Left hindlimb (tissue), 1 donor: ENCODE measurements at places on chromosomes 5 and 9.

- no peak for DNase-seq
These were observed 11.1 kb upstream of the AJM1 start for GRCh38 chr9:136831002-136831719.

DNA sequence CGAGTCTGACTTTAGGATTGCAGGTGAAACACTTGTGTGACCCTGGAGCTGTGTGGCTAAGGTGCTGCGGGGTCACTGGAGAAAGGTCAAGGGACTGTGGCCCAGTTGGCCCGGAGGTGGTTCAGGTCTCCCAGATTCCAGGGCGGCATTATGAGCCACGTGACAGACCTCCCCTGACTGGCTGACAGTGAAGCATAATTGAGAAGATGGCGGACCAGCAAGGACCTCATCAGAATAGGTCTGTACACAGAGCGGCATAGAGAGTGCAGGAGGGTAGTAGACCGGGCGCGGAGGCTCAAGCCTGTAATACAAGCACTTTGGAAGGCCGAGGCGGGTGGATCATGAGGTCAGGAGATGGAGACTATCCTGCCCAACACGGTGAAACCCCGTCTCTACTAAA is 815 bp upstream of the ODF2 start:
- DNase-seq, result no peak

- peak; percentile 54 for DNase-seq
These were observed 423 bp downstream of the IPPK start for GRCh38 chr9:92669527-92669889.

GRCh38 chr9:79433703-79434102 is 138.1 kb upstream of the TLE4 start:
- peak; percentile 53 for DNase-seq

- no peak for DNase-seq
These were observed 159.3 kb upstream of the DAPK1 start for GRCh38 chr9:87338088-87338989.

- DNase-seq, result no peak
These were observed 145.7 kb upstream of the GNA14 start for GRCh38 chr9:77793849-77794248.

- DNase-seq, result no peak
These were observed 3.4 kb downstream of the BTNL9 start for GRCh38 chr5:181043285-181044092.

DNA sequence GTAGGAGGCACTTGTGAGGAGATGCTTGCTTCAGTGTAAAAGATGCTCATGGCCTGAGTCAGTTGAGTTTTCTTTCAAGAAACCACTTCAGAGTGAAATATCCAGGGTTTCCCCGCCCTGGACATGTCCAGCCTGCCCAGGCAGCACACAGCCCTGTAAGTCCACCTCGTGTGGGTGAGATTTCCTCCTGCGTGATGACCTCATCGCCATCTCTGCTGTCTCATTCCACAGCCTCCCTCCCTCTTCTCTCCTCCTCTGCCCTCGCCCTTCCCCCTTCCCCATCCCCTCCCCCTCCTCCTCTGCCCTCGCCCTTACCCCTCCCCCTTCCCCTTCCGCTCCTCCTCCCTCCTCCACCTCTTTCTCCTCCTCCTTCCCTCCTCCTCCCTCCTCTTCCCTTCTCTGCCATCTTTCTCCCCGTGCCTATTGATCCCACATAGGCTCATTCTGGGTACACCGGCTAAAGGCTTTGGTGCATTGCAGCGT is 34.0 kb upstream of the NCS1 start:
- DNase-seq, result peak; percentile 54

DNA sequence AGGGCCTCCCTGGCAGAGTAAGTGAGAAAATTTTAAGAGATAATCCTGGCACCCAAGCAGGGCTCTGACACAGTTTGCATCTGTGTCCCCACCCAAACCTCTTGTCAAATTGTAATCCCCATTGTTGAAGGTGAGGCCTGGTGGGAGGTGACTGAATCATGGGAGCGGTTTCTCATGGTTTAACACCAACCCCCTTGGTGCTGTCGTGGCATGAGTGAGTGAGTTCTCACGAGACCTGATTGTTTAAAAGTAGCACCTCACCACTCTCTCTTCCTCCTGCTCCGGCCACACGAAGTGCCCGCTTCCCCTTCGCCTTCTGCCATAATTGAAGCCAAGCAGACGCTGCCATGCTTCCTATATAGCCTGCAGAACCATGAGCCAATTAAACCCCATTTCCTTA is 80.1 kb downstream of the FBXW11 start:
- no peak for DNase-seq

- DNase-seq, result peak; percentile 27
These were observed 347.8 kb downstream of the TRIM32 start for GRCh38 chr9:117034866-117035265.

- no peak for DNase-seq
These were observed 1759.5 kb upstream of the C9orf72 start for GRCh38 chr9:29332789-29333188.

DNA sequence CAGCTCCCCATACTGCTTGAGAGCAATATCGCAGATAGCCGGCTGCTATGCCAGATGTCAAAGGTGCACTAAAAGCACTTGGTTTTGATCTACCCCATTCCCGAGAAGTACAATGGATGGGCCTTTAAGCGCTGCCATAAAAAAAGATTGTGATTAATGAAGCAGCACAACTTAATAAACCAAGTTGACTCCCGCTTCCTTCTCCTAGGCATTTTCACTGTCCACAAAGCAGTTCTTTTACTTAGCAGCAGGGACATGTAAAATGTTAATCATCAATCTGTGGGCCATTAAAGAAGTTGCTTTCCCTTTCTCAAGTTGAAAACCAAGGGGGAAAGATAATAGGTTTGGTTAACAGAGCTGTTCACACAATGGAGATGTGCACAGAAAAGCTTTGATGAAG is 176.4 kb downstream of the TRPM6 start:
- no peak for DNase-seq

GRCh38 chr5:139806726-139807646 is 11.4 kb downstream of the PSD2 start:
- no peak for DNase-seq

GRCh38 chr9:89236955-89237573 is 58.4 kb upstream of the SHC3 start:
- no peak for DNase-seq

GRCh38 chr5:44932922-44933585 is 124.3 kb downstream of the MRPS30 start:
- DNase-seq, result no peak

GRCh38 chr9:89278997-89279739 is 31.8 kb upstream of the CKS2 start:
- no peak for DNase-seq

GRCh38 chr5:102537011-102537410 is 38.2 kb upstream of the SLCO6A1 start:
- no peak for DNase-seq

DNA sequence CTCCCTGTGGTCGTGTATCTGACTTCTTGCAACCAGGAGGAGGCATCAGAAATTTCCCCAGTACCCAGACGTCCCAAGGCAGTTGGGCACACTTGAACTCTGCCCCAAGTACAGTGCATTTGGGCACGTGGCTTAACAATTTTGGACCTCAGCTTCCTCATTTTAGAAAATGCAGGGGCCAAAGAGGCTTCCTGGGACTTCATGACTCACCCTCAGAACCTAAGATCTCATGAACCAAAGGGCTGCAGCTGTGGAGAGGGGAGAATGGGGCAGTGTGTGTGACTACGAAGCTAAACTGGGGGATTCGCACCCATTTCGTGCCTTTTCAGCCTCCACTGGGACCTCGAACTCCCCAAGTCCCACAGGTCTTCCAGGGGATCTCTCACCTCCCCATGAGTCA is 59.2 kb downstream of the SYK start:
- no peak for DNase-seq

GRCh38 chr9:122155796-122156195 is 3.8 kb downstream of the NDUFA8 start:
- DNase-seq, result no peak

DNA sequence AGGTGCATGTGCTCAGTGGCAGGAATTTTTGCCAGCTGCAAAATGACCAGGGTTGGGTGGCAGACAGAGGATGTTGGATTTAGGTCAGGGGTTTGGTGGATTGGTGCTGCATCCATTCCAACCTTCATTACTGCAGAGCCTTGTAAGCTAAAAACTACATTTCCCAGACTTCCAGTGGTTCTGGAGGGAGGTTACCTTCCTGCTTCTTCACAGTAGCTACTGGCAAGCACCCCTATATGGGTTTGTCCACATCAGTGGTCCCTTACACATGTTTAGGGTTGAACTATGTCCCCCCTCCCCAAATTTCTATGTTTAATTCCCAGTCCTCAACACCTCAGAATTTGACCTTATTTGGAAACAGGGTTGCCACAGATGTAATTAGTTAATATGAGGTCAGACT is 20.7 kb upstream of the IL17B start:
- DNase-seq, result no peak

GRCh38 chr5:87053146-87053545 is 214.5 kb upstream of the RASA1 start:
- no peak for DNase-seq

- DNase-seq, result no peak
These were observed 6.2 kb downstream of the NR5A1 start for GRCh38 chr9:124500796-124501611.

DNA sequence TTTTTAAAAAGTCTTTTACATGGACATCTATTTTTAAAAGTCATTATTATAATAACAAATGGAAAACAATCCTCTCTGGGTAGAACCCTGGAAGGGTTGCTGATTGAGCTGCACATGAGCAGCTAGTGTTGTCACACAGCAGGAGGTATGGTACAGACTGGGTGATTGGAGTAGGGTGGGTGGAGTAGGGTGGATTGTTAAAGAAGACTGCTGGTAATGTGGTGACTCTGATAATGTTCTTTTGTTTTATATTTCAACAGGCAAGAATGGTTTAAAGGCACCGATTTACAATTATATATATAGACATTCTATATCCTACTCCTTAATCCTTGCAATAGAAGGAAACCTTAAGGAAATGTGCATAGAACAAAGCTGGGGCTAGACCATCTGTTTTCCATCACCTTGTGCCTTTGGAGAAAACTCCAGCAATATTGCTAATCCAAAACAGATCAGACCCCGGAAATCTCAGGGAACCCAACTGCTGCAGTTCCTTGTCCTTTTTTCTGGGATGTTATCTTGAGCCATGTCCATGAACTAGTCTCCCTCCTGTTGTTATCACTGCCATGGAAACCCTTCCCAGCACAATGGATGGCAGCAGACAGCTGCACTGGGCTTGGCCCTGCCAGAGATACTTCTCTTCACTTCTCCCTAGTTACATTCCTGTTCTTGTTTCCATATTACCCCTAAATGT is 129.7 kb downstream of the YIPF5 start:
- DNase-seq, result no peak

GRCh38 chr9:126844085-126844484 is 16.4 kb upstream of the ZBTB34 start:
- DNase-seq, result no peak

GRCh38 chr5:136203303-136203922 is 10.5 kb upstream of the SMIM32 start:
- no peak for DNase-seq
